ENCODE measurements at places on chromosomes 1 and 21.

DNA sequence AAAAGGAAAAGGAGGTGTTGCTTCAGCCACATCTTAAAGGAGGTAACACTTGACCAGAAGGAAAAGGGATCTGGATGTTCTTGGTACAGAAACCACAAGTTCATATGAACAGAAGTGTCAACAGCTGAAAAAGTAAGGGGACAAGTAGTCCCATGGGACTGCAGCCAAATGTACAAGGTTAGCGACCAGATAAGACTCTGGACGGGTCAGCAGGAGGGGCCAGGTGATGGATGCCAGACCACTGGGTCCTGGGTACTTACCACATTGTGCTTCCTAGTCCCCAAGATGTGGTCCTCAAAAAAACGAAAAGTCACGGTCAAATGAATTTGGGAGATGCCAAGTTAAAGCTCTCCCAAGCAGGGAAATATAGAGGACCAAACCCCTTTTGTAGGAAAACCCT, 16.6 kb upstream of the BMP8A start:
- DNase-seq = no peak

DNA sequence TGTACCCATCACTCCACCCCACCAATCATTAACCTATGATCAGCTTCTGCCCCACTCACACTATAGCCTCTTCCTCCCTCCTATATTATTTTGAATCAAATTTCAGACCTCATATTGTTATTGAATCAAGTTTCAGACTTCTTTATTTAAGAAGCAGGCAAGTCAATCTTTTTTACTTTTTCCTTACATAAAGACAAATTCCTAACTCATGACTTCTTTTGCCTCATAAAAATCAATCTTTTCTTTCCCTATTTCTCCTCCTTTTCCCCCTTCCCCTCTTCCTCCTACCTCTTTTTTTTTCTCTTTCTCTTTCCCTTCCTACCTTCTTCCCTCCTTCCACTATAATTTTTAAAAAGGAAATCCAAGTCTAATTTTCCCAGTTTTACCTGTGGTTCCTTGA, 4.3 kb upstream of the RWDD3 start:
- DNase-seq = no peak

DNA sequence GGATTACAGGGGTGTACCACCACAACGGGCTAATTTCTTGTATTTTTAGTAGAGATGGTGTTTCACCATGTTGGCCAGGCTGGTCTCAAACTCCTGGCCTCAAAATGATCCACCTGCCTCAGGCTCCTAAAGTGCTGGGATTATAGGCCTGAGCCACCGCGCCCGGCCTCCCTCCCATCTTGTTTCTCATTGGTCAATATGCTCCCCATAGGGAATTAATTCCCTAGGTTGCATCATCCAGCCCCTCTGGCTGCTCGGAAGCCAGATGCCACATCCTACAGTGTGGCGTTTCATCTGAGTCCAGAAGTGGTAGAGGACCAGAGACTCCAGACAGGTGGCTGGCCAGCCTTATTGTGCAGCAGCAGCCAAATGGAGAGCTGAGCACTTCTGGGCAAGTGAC, 11.5 kb upstream of the VASH2 start:
- DNase-seq = peak; percentile 45

GRCh38 chr1:85857991-85858390, 149.8 kb upstream of the ZNHIT6 start:
- no peak for DNase-seq

- no peak for DNase-seq
Observed at GRCh38 chr1:186033847-186034271, 299.7 kb downstream of the HMCN1 start.

DNA sequence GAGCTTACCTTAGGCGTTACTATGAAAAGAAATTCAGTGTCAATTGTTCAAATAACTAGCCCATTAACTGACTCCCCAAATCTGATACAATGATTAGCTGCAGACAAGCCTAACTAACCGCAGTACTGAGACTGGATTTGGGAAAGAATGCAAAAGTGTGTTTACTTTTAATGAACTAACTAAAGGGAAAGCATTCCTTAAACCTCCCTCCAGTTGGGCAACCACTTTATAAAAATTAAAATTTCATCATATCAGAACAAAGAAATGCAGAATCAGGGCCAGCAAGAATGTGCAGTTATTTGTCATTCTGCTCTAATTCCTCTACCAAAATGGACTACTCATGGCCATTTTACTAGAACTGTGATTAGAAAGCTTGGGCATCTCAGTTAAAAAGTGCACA, 11.7 kb upstream of the NR5A2 start:
- no peak for DNase-seq

DNA sequence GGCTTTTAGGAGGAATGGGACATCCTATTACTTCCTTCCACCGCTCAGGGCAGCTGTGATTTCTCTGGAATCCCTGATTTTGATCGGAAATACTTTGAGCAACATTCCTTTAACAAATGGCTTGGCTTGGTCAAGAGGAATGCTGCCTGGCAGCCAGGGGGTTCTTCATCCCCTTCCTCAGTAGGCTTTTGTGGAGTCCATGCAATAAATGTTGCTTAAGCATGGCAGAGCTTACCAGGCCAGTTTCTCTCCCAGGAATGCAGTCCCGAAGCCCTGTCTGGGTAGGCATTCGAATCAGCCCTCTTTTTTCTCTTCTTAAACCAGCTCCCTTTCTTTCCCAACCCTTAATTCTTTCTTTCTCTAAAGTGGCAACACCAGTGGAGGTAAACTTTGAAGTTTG, 177.1 kb upstream of the KIAA0040 start:
- DNase-seq = no peak

DNA sequence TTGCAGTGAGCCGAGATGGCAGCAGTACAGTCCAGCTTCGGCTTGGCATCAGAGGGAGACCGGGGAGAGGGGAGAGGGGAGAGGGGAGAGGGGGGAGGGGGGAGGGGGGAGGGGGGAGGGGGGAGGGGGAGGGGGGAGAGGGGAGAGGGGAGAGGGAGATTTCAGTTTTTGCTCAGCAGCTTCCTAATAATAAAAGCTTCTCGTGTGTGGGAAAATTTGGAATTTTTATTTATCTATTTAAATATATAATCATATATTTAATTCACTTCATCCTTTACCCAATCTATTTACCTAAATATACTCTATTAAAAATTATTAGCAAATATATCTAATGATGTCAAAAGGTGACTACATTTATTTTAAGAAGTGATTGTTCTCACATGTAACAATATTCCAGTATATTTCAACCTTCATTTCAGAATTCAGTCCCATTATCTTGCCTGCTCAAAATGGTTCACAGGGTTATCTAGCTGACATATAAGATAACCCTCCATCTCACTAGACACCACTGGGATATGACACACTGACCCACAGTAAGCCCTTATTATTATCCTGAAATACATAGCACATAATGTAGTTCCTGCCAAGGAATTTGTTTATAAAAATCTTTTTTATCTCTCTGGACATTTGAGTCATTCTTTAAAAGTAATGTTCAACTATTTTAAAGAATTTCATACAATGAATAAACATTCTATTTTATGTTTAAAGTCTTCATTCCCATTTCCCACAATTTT, 105.9 kb downstream of the GPATCH2 start:
- no peak for DNase-seq

- DNase-seq = no peak
Observed at GRCh38 chr1:85398391-85399064, 66.4 kb downstream of the DDAH1 start.

DNA sequence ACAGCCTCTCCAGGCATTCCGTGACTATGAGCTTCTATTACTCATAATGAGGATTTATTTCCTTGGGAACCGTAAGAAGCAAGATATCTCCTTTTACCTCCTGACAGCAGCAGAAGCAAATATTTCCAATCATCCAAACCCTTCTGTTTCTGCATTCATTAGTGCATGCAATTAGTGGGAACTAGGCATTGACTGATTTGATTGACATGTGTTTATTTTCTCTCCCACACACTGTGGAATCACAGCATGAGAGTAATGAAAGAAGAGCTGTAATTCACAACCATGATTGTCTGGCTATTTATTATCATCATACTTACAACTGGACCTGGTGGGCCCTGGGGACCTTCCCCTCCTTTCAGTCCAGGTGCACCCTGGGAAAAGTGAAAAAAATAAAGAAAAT, 146.8 kb downstream of the COL11A1 start:
- DNase-seq = no peak

DNA sequence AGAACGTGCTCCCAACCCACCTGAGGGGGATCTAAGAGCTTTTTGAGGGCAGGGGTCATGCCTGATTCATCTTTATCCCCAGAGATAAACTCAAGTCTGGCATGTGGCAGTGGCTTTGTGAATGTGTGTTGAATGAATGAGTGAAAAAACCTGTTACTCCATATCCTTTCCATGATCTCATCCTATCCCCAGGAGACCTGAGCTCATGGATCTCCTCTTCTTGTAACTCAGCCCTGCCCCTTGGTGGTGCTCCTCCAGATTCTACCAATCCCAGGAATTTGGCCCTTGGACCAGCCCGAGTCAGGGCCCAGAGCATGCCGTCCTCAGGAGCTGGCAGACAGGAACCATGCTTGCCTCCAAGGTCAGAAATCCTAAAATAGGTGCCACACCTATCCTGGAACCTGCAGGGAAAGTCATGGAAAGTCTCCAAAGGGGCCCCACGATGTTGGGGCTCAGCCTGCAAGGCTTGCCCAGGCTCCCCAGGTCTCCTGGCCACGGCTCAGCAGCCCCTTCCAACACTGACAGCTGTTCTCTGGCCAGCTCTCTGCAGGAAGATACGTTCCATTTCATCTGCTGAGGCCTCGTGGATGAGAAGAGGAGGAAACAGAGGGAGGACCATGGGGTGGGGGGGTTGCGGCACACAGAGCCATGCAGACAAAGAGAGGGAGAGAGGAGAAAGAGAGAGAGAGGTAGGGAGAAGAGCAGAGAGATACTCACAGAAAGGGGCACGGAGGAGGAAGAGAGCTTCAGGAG, 214.6 kb downstream of the TRABD2B start:
- no peak for DNase-seq

- DNase-seq = no peak
Observed at GRCh38 chr1:14404862-14405301, 193.6 kb upstream of the KAZN start.

GRCh38 chr1:224198572-224198971, 15.5 kb downstream of the DEGS1 start:
- peak; percentile 86 for DNase-seq

GRCh38 chr1:93549131-93549530, 101.2 kb downstream of the FNBP1L start:
- DNase-seq = no peak

DNA sequence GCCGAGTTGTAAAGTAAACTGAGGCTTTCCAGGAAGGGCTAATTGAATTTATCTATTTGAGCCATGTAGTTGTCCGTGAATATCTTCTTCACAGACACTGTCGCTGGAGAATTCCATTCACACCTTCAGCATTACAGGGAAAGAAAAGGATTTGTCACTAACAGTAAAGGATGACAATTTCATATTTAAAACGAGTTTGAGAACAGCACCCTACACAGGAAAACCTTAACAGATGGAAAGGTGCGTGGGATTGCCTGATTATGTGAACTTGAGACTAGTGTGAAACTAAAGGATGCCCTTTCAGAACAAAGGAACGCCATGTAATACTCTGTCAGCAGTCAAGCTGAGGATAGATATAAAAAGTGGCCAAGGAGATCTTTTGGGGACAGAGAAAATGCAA, 492.5 kb upstream of the ADGRL2 start:
- DNase-seq = no peak

GRCh38 chr1:206472454-206472853, 2.2 kb downstream of the IKBKE start:
- no peak for DNase-seq

- no peak for DNase-seq
Observed at GRCh38 chr1:172398970-172399755, 21.3 kb upstream of the C1orf105 start.

- no peak for DNase-seq
Observed at GRCh38 chr21:27693376-27693775, 726.5 kb upstream of the ADAMTS5 start.

DNA sequence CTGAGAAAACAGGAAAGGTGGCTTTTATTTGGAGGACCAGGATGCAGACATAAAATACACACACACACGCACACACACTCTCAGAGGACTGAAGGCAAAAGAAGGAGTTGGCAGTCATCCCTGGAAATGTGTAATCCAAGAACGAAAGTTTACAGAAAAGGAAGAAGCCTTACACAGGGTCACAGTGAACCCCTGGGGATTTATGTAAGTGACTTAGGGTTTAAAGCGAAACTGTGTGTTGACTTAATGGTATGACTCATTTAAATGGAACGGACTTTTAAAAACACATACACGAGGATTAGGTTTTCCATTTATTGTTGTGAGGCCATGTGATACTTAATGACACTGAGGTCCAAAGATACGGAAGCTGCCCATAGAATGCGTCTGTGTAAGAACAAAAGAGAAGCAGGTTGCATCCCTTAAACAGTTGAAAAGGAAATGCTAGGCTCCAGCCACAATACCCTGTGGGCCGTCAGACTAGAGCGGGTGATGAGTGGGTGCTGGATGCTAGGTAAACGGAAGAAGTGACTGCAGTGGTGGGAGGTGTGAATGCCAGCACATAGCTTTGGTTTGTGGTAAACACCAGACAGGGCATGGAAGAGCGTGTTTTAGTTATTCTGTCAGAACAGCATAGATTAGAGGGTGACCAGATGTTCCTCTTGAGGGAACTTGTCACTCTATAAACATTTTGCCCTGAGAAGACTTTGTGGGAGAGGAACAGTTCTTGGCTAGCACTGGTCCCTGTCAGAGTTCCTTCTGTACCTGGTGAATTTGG, 21.6 kb upstream of the BCL10 start:
- DNase-seq = no peak

DNA sequence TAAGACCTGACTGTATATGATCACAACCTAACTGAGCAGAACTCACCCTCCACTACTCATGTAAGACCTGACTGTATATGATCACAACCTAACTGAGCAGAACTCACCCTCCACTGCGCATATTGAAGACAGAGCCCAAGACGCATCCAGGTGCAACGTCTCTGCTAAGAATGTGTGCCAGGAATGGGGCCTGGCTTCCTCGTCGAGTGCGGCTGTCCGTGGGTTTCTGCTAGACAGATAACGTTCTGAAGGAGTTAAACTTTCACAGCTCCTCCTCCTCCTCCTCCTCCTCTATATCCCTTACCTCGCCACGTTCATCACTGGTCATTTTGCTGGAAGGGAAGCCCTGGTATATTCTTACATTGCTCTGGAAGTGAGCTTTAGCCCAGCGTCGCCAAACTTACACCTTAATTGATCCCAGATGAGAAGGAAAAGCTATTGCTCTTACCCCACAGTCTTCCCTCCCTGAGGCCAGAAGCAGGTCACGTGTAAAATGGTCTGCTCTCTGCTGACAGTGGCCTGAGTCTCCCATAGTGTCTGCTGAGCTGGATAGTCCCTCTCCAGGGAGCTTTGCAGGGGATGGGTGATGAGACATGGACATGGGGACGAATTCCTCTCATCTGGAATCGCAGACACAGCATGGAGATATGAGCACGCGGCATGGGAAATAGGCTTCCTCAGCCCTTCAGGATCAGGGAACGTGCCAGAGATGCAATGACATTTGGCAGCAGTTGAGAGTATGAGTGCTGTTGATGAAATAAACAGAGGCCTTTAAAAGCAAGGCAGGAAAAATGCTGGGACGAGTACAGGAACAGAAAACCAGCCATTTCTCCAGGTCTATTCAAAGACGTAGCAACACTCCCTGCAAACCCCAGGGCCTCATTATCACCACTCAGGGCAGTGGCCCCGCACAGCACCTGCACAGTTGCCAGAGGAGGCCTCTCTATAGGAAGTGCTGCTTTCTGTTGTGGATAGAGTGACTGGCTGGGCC, 528.1 kb downstream of the KIF26B start:
- DNase-seq = no peak

- no peak for DNase-seq
Observed at GRCh38 chr1:180114396-180114945, 40.2 kb upstream of the QSOX1 start.

All from NCI-H2171 (cell line).